NCI-H2227 treated with DMSO at 0.1 percent for 48 hours (cell line): ENCODE measurements at places on chromosomes 3 and 15.

GRCh38 chr3:32222950-32223349 is 15.5 kb upstream of the CMTM8 start:
- DNase-seq, result no peak

- DNase-seq, result no peak
These were observed 97.4 kb downstream of the ST6GAL1 start for GRCh38 chr3:187027531-187028278.

GRCh38 chr3:195071916-195072820 is 198.8 kb downstream of the XXYLT1 start:
- no peak for DNase-seq

GRCh38 chr3:97885931-97886824 is 64.4 kb downstream of the CRYBG3 start:
- no peak for DNase-seq
